Stomach (tissue), 19 donors: ENCODE measurements at places on chromosomes 16 and 17. TPM values are rescaled to one million over a fixed set of nuclear protein-coding genes. Genes with fewer than 3 reads are reported as not detected.

Gene HOXB1
- 0.28 TPM for polyA plus RNA-seq

Gene EPOP
- 1.5 TPM for polyA plus RNA-seq

Gene HP
- 2.9 TPM for polyA plus RNA-seq

Gene CDH5
- polyA plus RNA-seq, result 6.0 TPM

Gene TP53I13
- polyA plus RNA-seq, result 39.7 TPM

Gene UTS2R
- not detected for polyA plus RNA-seq

Gene WSB1
- 34.1 TPM for polyA plus RNA-seq
